Naive B cell (primary cell): ENCODE measurements at places on chromosomes 3 and 15. TPM values are rescaled to one million over a fixed set of nuclear protein-coding genes. Genes with fewer than 3 reads are reported as not detected.

DNA sequence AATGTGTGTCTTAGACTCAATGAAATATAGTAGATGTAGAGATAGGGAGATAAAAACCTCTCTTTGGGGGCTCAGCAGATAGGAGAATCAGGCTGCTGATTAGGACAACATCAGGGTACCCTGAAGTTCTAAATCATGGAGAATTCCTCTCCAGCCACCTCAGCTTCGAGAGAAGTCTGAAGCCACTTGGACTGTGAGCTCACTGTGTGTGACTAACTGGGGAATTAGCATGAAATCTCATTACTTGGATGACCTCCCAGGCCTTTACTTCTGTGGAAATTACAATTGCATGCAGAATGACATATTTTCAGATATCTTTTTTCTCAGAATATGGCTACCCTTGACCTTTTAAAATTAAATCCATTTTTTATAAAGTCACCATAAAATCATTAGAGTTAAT lies 128.0 kb upstream of the MRPL3 start:
- H3K4me3 ChIP-seq: no peak overlapping the region
- H3K27ac ChIP-seq: no peak overlapping the region
- H3K4me1 ChIP-seq: no peaks in the 10 kb centered on the region
- DNase-seq: no peak

GRCh38 chr3:25073423-25073822 lies 354.6 kb upstream of the RARB start:
- no peaks in the 10 kb centered on the region for H3K36me3 ChIP-seq
- no peaks in the 10 kb centered on the region for H3K27me3 ChIP-seq
- H3K4me3 ChIP-seq: no peak overlapping the region
- no peaks in the 10 kb centered on the region for H3K4me1 ChIP-seq

GRCh38 chr3:181710345-181711291 lies 1.1 kb upstream of the SOX2 start:
- H3K36me3 ChIP-seq: peaks cover 1% of the 10 kb centered on the region
- peaks cover 14% of the 10 kb centered on the region for H3K4me1 ChIP-seq
- no peak for DNase-seq
- peaks cover 31% of the 10 kb centered on the region for H3K27me3 ChIP-seq
- H3K27ac ChIP-seq: peak overlapping the region; percentile 47

DNA sequence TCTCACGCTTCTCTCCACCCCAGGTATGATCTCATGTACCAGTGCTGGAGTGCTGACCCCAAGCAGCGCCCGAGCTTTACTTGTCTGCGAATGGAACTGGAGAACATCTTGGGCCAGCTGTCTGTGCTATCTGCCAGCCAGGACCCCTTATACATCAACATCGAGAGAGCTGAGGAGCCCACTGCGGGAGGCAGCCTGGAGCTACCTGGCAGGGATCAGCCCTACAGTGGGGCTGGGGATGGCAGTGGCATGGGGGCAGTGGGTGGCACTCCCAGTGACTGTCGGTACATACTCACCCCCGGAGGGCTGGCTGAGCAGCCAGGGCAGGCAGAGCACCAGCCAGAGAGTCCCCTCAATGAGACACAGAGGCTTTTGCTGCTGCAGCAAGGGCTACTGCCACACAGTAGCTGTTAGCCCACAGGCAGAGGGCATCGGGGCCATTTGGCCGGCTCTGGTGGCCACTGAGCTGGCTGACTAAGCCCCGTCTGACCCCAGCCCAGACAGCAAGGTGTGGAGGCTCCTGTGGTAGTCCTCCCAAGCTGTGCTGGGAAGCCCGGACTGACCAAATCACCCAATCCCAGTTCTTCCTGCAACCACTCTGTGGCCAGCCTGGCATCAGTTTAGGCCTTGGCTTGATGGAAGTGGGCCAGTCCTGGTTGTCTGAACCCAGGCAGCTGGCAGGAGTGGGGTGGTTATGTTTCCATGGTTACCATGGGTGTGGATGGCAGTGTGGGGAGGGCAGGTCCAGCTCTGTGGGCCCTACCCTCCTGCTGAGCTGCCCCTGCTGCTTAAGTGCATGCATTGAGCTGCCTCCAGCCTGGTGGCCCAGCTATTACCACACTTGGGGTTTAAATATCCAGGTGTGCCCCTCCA lies 19.1 kb downstream of the TYRO3 start:
- no peaks in the 10 kb centered on the region for H3K4me1 ChIP-seq

DNA sequence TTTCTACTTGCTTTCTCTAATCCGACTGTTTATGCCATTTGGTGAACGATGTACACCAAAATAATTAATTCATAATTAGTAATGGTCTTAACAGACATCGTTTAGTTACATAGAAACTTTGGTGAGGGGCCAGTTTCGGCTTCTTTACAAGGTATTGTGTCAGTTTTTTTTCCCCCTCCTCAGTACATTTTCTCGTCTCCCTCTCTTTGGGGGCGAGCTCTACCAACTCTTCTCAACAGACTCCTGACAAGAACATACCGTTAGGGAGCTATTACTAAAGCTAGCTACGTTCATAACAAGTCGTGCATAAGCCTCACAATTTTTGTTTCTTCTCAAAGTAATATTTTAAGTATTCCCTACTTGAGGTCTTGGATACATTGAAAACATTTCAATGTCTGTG lies 1.4 kb downstream of the U2SURP start:
- H3K4me1 ChIP-seq: peaks cover 56% of the 10 kb centered on the region
- H3K27ac ChIP-seq: peak overlapping the region; percentile 99
- H3K36me3 ChIP-seq: peaks cover 7% of the 10 kb centered on the region

GRCh38 chr3:52210550-52211046 lies 12.6 kb downstream of the ALAS1 start:
- no peak overlapping the region for H3K27ac ChIP-seq
- no peaks in the 10 kb centered on the region for H3K27me3 ChIP-seq
- DNase-seq: no peak
- H3K4me1 ChIP-seq: peaks cover 4% of the 10 kb centered on the region
- H3K36me3 ChIP-seq: peaks cover 32% of the 10 kb centered on the region

DNA sequence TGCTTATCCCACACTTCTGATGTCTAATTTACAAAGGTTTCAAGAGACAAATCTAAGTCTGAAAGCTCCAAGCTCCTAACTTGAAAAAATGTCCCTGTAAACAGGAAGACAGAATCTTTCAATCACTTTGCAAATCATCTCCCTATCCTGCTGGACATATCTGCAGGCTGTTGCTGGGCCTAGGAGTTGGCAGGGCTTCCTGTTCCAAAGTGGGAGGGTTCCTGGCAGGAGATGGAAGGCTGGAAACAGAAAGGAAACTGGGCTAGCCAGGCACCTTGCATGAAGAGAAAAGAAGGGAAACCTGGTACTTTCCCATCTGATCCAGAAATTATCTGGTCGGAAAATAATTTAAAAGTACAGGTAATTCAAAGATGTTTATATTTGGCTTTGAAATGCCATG lies 227.3 kb upstream of the IL12A start:
- no peak for DNase-seq
- no peak overlapping the region for H3K27ac ChIP-seq
- H3K4me1 ChIP-seq: peaks cover 26% of the 10 kb centered on the region
- peaks cover 27% of the 10 kb centered on the region for H3K27me3 ChIP-seq
- H3K4me3 ChIP-seq: no peak overlapping the region

DNA sequence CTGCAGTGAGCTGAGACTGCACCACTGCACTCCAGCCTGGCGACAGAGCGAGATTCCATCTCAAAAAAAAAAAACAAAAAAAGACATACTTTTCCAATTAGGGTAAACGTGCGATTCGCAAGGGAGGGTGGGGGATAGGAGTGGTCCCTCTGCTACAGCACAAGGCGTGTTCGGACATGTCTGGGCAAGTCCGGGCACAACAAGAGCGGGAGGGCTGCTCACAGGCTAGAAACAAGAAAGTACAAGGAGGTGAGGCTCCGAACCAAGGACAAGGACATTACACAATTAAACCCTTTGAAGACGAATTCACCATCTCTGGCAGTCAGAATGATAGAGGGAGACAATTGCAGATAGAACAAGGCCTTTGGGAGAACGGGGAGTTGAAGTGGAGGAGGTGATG lies 32.2 kb upstream of the BCL2A1 start:
- no peak for DNase-seq
- no peak overlapping the region for H3K4me3 ChIP-seq
- H3K27me3 ChIP-seq: no peaks in the 10 kb centered on the region
- H3K4me1 ChIP-seq: no peaks in the 10 kb centered on the region
- no peak overlapping the region for H3K27ac ChIP-seq

DNA sequence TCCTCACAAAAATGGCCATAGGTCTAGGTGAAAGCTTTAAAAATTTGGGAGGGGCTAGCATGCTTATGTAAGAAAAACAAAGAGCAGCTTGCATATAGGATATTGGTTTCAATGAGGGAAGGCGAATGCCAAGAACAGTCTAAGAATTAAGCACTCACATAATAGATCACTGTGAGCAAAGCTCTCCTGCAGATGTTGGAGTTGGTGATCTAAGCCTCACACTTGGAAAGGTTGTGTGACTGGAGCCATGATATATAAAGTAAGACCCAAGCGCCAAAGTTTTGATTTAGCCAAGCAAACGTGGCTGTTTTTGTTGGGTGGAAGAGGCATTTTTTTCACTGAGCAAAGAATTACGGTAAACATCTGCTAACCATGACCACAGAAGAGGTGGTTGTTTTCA lies 237.5 kb downstream of the FOXP1 start:
- peak overlapping the region; percentile 37 for H3K4me3 ChIP-seq
- H3K4me1 ChIP-seq: peaks cover 53% of the 10 kb centered on the region
- H3K36me3 ChIP-seq: peaks cover 11% of the 10 kb centered on the region
- no peak overlapping the region for H3K27ac ChIP-seq
- no peak for DNase-seq

GRCh38 chr3:107931326-107931725 lies 159.5 kb downstream of the CD47 start:
- H3K27ac ChIP-seq: no peak overlapping the region
- peaks cover 8% of the 10 kb centered on the region for H3K36me3 ChIP-seq
- no peak overlapping the region for H3K4me3 ChIP-seq
- H3K27me3 ChIP-seq: peaks cover 3% of the 10 kb centered on the region
- DNase-seq: no peak

GRCh38 chr15:68595260-68595564 lies 16.4 kb downstream of the CORO2B start:
- H3K36me3 ChIP-seq: no peaks in the 10 kb centered on the region
- no peak for DNase-seq
- no peak overlapping the region for H3K4me3 ChIP-seq
- H3K27me3 ChIP-seq: no peaks in the 10 kb centered on the region
- H3K27ac ChIP-seq: no peak overlapping the region

- no peaks in the 10 kb centered on the region for H3K27me3 ChIP-seq
- H3K4me3 ChIP-seq: peak overlapping the region; percentile 14
- peaks cover 19% of the 10 kb centered on the region for H3K36me3 ChIP-seq
- H3K4me1 ChIP-seq: peaks cover 35% of the 10 kb centered on the region
- peak overlapping the region; percentile 78 for H3K27ac ChIP-seq
- DNase-seq: no peak
Observed at GRCh38 chr3:143170074-143170473, 50.5 kb downstream of the CHST2 start.

- DNase-seq: no peak
- H3K36me3 ChIP-seq: no peaks in the 10 kb centered on the region
- no peak overlapping the region for H3K27ac ChIP-seq
- peaks cover 36% of the 10 kb centered on the region for H3K27me3 ChIP-seq
Observed at GRCh38 chr15:94840794-94841783, 609.7 kb downstream of the MCTP2 start.

- no peaks in the 10 kb centered on the region for H3K36me3 ChIP-seq
- H3K27me3 ChIP-seq: no peaks in the 10 kb centered on the region
- no peak overlapping the region for H3K4me3 ChIP-seq
- no peak overlapping the region for H3K27ac ChIP-seq
- no peak for DNase-seq
Observed at GRCh38 chr3:68288085-68288484, 633.7 kb upstream of the SUCLG2 start.

- DNase-seq: no peak
- H3K36me3 ChIP-seq: no peaks in the 10 kb centered on the region
- no peak overlapping the region for H3K27ac ChIP-seq
- no peaks in the 10 kb centered on the region for H3K4me1 ChIP-seq
- H3K27me3 ChIP-seq: no peaks in the 10 kb centered on the region
Observed at GRCh38 chr3:175192536-175192935, 333.4 kb downstream of the NAALADL2 start.

DNA sequence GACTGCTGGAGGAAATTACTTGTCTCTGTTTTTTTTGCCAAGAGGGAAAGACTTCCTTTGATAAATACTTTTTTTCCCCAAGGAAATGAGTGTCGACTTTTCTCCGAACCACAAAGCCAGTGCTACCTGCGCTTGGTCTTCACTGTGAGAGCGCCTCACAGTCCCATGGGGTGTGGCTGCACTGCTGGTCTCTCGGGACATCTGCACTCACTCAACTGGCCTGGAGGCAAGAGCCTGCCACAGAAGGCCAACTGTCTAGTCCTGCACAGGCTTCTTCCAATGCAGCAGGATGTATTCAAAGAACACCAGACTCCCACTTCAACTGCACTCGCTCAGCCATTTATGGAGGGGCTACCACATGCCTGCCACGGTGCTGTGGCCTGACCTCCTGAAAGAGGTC lies 40.6 kb upstream of the CGNL1 start:
- H3K4me3 ChIP-seq: no peak overlapping the region
- no peaks in the 10 kb centered on the region for H3K27me3 ChIP-seq
- H3K4me1 ChIP-seq: peaks cover 4% of the 10 kb centered on the region
- H3K27ac ChIP-seq: no peak overlapping the region
- no peaks in the 10 kb centered on the region for H3K36me3 ChIP-seq

GRCh38 chr3:126107957-126108675 lies 24.2 kb upstream of the SLC41A3 start:
- H3K27ac ChIP-seq: no peak overlapping the region
- no peak overlapping the region for H3K4me3 ChIP-seq
- no peaks in the 10 kb centered on the region for H3K27me3 ChIP-seq

GRCh38 chr3:177375316-177375715 lies 178.0 kb upstream of the TBL1XR1 start:
- no peaks in the 10 kb centered on the region for H3K27me3 ChIP-seq
- no peak overlapping the region for H3K4me3 ChIP-seq
- peaks cover 20% of the 10 kb centered on the region for H3K4me1 ChIP-seq
- no peak overlapping the region for H3K27ac ChIP-seq
- DNase-seq: no peak
- no peaks in the 10 kb centered on the region for H3K36me3 ChIP-seq

- peaks cover 45% of the 10 kb centered on the region for H3K4me1 ChIP-seq
- H3K36me3 ChIP-seq: no peaks in the 10 kb centered on the region
- DNase-seq: no peak
- H3K27me3 ChIP-seq: no peaks in the 10 kb centered on the region
Observed at GRCh38 chr15:65286069-65286703, 497 bp downstream of the PARP16 start.

- no peak overlapping the region for H3K4me3 ChIP-seq
- DNase-seq: peak; percentile 39
- H3K4me1 ChIP-seq: peaks cover 29% of the 10 kb centered on the region
- H3K36me3 ChIP-seq: no peaks in the 10 kb centered on the region
Observed at GRCh38 chr3:112092496-112093179, 6.4 kb downstream of the C3orf52 start.

GRCh38 chr3:4731543-4732111 lies 238.5 kb downstream of the ITPR1 start:
- peaks cover 2% of the 10 kb centered on the region for H3K4me1 ChIP-seq
- H3K27me3 ChIP-seq: no peaks in the 10 kb centered on the region
- DNase-seq: no peak
- no peak overlapping the region for H3K4me3 ChIP-seq
- peak overlapping the region; percentile 20 for H3K27ac ChIP-seq

HAPLN3 gene
- polyA plus RNA-seq: 3.8 TPM

SEMA6D gene
- polyA plus RNA-seq: not detected

EPHB3 gene
- not detected for polyA plus RNA-seq

PP2D1 gene
- polyA plus RNA-seq: 1.1 TPM

REC114 gene
- not detected for polyA plus RNA-seq

ARL13B gene
- 7.4 TPM for polyA plus RNA-seq

NR1I2 gene
- not detected for polyA plus RNA-seq

CP gene
- polyA plus RNA-seq: not detected

RFC4 gene
- 22.5 TPM for polyA plus RNA-seq

CPA3 gene
- not detected for polyA plus RNA-seq
